ENCODE measurements at places on chromosomes 4 and X.

DNA sequence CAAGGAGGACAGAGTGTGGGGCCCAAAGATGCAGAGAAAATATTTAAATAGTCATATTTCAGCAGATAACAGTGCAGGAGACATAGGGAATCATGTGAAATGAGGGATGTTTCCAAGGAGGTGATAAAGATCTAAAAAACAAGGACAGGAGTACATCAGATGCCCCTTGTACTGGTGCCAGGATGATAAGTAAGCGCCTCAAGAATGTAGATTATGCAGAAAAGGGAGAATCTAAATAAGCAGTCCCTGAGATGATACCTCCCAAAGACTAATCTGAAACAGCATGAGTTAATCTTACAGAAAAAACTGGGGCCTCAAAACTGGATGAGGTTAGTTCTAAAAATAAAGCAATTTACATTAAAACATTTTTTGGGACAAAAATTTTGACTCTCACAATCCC lies 136.1 kb upstream of the WDFY3 start:
- no peak for DNase-seq

DNA sequence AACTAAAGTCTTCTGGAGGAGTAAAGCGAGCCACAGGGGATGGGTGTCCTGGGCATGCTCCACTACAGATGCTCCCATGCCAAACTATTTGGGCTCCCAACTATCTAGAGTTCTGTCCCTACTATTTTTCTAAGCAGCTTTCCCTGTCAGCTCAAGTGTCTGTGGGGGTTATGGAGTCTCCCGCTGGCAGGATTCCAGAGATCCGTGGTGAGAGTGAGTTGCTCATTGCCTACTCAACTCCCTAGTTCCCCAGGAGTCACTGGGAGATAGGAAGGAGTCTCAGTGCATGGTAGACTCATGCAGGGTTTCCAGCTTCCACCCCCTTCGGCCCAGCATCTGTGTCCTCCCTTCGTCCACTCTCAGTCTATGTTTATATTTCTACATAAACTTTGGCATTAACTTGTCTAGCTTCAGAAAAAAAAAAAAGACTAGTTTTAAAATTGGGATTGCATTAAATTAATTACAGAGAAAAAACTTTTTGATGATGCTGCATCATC lies 55.1 kb upstream of the INPP4B start:
- no peak for DNase-seq

GRCh38 chrX:149365552-149365951 lies 139.6 kb downstream of the IDS start:
- no peak for DNase-seq

DNA sequence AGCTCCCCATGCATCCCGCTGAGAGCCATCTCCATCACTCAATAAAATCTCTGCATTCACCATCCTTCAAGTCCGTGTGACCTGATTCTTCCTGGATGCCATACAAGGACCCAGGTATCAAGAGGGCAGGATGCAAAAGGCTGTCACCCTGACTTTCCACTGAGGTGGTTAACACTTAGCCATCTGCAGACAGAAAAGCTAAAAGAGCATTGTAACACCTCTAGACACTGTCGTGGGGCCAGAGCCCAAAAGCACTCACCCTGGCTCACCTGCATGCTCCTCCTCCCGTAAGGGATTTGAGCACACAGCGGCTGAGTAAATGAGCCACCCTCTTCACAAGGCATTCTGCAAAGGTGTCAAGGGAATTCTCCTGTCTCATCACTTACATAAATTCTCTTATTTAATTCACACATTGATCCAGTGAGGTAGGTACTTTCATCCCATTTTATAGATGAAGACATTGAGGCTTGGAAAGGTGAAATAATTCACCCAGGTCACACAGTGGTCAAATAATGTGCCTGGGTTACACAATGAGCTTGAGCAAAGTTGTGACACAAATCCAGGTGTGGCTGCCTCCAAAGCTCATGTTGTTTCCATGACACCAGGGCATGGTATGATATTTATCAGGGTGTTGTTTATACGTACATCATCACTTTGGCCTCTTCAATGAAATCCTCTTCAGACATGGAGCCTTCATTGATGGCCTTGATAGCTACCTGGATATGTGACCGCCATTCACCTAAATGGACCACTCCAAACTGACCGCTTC lies 48.0 kb downstream of the TXK start:
- no peak for DNase-seq

GRCh38 chrX:78199851-78200250 lies 60.4 kb upstream of the TAF9B start:
- no peak for DNase-seq

GRCh38 chr4:35175487-35175886 lies 1068.8 kb downstream of the ARAP2 start:
- no peak for DNase-seq

DNA sequence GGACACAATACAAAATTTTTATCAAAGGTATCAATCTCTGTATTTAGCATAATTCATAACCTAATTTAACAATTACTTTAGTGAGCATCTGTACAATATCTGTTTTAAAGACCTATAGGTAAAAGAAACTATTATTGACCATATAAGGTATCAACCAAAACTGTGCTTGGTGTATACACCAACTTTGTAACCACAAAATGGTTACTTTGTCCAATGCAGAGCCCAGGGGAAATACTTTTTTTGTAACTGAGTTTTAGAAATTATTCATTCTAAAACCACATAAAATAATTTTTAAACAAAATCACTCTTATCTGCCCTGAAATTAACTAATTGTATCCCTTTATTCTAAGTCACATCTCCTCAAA lies 5.0 kb downstream of the CXXC4 start:
- DNase-seq = no peak

- no peak for DNase-seq
Observed at GRCh38 chr4:56149591-56149990, 200.8 kb downstream of the CEP135 start.

- no peak for DNase-seq
Observed at GRCh38 chrX:10106806-10107205, 50.0 kb upstream of the CLCN4 start.

- DNase-seq = no peak
Observed at GRCh38 chrX:8364369-8365141, 100.1 kb upstream of the VCX3B start.

DNA sequence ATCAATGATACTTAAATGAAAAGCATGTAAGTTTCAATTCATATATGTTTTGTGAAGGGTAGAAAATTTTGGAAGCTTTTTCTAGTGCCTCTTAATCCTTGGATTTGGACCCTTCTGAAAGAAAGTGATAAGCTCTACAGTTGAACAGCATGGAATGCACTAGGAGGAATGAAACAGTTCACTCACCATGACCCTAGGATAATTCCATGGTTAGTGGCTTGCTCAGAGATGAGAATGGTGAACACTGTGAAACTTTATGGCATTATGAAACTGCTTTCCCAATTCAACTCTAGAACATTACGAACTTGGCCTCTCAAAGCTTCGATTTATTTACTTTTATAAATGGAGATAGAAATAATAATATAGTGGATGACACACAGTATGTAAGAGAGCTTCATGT lies 88.9 kb upstream of the FAT4 start:
- DNase-seq = no peak

DNA sequence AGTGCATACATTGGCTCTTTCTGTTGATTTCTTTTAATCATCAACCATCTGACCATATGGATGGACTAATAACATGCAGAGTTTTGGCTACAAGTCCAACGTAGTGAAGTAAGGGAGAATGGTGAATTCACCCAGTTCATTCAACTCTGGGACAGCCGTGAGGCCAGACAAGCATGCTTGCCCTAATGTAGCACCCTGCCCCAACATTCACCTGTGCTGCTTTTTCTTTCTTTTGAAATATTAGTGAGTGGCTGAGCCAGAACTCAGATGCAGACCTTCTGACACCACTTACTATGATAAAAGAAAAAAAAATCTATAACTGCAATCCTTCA lies 17.5 kb downstream of the ARSJ start:
- no peak for DNase-seq

DNA sequence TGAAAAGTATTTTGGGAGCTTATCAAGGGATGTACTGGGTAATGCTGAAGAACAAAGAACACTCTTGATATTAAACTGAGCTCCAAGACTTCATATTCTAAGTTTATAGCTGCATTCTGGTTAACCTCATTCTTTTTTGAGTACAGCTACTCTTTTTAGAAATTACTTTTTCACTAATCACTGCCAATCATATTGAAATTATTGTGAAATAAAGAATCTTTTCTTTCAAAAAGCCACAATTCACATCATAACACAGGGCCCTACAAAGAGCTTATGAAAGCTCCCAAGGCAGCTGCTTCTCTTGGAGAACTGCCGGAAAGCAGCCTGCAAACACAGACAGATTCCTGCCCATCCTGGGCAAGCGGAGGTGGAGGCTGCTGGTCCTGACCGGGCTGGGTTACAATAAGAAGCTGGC lies 121.4 kb downstream of the RNF150 start:
- DNase-seq = no peak

GRCh38 chrX:24646745-24647182 lies 383 bp downstream of the PCYT1B start:
- DNase-seq = no peak

DNA sequence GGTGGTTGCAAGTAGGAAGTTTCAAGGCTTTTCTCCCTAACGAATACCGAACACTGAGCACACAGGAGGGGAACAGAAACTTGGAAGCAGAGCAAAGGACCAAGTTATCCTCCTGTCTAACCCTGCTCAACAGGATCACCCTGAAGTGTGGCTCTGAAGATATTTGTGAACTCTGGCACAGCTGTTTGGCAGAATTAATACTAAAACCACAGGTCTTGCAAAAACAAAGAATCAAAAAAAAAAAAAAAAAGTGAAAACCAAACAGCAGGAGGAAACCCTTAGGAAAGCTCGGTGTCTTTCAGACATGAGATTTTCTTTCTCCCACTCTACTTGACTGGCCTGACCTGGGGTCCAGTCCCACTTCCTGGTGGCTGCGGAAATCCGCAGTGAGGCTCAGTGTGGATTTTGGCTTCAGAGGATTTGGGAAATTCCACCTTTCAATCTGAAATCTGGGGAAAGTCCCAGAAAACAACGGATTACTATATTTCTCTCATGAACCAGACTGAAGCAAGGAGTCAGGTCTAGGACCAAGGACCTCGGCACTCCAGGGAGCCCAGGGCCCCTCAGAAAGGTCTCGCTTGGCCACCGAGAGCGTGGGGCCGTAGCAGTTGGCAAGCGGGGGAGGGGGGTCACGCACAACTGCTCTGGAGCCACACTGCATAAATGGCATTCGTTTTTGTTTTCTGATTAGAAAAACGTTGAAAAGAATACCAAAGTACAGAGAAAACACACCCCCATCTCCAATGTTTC lies 867 bp downstream of the TIFA start:
- no peak for DNase-seq

GRCh38 chr4:27692868-27693634 lies 832.4 kb downstream of the STIM2 start:
- no peak for DNase-seq

DNA sequence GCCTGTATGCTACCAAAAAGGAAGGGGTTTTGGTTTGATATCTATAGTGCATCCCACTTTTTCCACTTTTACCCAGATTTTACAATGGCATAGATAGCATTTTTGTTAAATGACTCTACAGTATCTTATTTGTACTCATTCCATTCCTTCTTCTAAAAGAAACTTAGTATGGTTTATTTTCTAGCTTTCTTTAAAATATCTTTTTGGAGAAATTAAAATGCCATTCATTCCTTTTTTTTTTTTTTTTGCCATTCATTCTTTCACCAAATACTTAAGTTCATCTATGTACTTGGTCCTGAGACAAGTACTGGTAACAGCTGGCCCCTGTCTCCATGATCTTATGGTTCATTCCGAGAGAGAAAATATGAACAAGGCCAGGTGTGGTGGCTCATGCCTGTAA lies 49.1 kb downstream of the MID1 start:
- DNase-seq = no peak

DNA sequence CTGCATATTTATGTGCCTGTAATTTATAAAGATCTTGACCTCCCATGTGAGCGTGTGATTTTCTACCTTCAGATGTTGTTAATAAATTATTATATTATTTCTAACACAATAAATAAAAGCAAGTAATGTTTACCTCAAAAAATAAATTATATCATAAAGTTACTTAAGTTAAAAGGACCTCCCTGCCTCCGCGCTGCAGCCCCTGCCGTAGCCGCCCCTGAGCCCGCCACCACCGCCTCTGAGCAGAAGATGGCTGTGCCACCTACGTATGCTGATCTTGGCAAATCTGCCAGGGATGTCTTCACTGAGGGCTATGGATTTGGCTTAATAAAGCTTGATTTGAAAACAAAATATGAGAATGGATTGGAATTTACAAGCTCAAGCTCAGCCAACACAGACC lies 119.6 kb upstream of the BRWD3 start:
- DNase-seq = no peak

DNA sequence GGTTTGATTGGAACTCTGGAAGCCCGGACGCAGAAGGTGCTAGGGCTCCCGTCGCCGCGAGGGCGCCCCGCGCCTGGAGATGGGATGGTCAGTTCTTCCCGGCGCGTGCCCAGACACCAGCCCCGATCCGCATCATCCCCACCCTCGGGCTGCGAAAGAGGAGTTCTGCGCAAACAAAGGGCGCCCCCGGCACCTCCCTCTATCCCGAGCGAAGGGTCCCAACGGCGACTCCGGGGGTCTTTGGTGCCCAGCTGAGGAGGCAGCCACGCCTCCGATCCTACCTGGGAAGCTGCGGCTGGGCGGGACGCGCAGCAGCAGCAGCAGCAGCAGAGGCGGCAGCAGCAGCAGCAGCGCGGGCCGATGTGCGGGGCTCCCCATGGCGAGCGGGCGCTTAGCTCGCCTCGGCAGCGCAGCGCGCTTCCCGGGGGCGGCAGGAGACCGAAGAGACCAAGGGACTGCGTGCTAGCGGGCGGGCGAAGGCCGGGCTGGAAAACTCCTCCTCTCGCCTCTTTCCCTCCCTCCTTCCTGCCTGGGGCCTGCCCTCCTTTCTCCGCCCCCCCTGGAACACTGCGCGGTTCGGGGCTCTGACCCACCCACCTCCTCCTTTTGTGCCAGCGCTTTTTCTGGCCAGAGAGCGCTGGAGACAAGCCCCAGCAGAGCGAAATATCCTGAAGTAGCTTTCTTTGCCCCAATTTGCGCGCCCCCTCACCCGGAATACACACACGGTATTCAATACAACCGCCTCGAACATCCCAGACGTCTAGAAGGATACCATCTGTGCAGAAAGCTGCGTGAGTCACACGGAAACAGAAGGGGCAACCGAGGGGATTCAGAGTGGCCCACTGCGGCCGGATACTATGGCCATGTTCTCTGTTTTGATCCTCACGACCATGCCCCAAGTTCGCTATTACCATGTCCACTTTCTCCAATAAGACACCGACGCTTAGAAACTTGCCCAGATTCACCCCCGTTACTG lies at the start of gene SRPX:
Gene SRPX, minus strand, starts transcription at position 457 of the 976 bp plus-strand sequence. Its CDS starts 79 bp downstream, at position 378.
- no peak for DNase-seq

GRCh38 chr4:1770245-1770644 lies 22.8 kb upstream of the FGFR3 start:
- no peak for DNase-seq

- DNase-seq = no peak
Observed at GRCh38 chr4:27916452-27917184, 1056.0 kb downstream of the STIM2 start.

GRCh38 chrX:51148848-51149247 lies 183.8 kb upstream of the NUDT10 start:
- DNase-seq = no peak

GRCh38 chrX:34849371-34849770 lies 93.2 kb upstream of the FAM47B start:
- DNase-seq = no peak
